ENCODE measurements at places on chromosomes 1 and 21.

GRCh38 chr1:84861988-84862644 is 30.9 kb downstream of the LPAR3 start:
- DNase-seq: no peak

DNA sequence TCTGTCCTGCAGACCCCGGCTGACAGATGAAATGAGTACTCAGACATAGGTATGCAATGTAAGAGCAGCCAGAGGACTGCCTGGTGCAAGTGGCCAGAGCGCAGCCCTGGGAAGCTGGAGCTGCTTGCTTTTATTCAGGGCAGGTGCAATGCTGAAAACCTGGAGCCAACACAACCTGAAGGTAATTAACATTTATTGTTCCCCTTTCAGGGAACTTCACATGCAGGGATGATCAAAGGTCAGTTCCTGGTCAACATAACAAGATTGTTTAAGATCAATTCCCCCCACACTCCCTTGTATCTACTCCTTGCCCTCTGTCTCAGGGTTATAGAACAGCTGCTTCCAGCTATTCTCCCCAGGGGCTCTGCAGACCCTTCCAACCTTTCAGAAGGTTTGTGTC is 48.7 kb upstream of the PRELP start:
- DNase-seq: no peak

- no peak for DNase-seq
Measured at GRCh38 chr21:24423546-24423945, 1183.7 kb downstream of the MRPL39 start.

DNA sequence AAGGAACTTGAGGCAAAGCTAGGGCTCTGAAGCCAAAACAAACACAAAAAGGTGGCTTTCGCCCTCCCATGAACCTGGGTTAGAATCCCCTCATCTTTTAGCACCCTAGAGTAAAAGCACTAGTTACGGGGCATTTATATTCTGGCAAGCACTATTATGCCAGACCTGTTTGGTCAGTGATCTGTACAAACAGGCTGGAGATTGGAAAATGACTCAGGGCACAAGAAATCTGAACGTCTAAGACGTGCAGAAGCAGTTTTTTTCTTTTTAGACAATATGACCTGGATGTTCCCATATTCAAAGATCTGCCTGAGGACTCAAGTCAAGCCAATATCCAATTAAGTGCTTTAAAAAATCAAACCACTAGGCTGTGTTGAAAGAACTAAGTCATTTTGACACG is 3.0 kb downstream of the ZNF436 start:
- DNase-seq: no peak

GRCh38 chr1:25530186-25531081 is 13.0 kb upstream of the LDLRAP1 start:
- DNase-seq: no peak

- no peak for DNase-seq
Measured at GRCh38 chr1:223730479-223731132, 18.3 kb downstream of the CAPN2 start.

GRCh38 chr1:21613072-21613867 is 55.9 kb downstream of the RAP1GAP start:
- no peak for DNase-seq

DNA sequence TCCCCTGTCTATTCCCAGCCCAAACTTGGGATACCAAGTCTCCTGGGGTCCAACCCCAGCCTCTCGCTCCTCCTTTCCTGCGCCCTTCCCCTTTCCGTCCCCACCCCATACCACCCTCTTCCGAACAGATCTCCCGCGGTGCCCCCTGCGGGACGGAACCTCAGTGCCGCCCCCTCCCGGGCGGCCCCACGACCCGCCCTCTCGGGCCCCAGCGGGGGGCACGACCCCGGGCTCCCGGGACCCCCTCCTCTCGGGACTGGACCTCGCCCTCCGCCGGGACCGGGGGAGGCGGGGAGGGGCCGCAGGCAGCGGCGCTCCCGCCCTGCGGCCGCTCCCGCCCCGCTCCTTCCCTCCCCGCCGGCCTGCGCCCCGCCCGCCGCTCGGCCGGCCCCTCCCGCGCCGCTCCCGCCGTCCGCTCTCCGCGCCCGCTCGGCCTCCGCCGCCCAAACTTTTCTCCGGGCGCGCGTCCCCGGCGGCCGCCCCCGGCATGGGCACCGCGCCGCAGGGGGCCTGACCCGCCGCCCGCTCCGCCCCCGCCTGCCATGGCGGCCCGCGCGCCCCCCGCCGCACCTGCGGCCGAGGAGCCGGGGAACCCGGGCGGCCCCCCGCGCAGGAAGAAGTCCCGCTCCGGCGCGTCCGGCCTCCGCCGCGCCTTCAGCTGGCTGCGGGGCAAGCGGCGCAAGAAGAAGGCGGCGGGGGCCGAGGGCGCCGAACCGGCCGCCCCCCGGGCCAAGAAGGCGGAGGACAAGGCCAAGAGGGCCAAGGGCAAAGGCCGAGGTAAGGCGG is 39.0 kb upstream of the SYNC start:
- peak; percentile 83 for DNase-seq

- DNase-seq: no peak
Measured at GRCh38 chr1:117098287-117098890, 23.2 kb downstream of the TRIM45 start.

- no peak for DNase-seq
Measured at GRCh38 chr1:94501426-94501825, 40.1 kb downstream of the F3 start.

DNA sequence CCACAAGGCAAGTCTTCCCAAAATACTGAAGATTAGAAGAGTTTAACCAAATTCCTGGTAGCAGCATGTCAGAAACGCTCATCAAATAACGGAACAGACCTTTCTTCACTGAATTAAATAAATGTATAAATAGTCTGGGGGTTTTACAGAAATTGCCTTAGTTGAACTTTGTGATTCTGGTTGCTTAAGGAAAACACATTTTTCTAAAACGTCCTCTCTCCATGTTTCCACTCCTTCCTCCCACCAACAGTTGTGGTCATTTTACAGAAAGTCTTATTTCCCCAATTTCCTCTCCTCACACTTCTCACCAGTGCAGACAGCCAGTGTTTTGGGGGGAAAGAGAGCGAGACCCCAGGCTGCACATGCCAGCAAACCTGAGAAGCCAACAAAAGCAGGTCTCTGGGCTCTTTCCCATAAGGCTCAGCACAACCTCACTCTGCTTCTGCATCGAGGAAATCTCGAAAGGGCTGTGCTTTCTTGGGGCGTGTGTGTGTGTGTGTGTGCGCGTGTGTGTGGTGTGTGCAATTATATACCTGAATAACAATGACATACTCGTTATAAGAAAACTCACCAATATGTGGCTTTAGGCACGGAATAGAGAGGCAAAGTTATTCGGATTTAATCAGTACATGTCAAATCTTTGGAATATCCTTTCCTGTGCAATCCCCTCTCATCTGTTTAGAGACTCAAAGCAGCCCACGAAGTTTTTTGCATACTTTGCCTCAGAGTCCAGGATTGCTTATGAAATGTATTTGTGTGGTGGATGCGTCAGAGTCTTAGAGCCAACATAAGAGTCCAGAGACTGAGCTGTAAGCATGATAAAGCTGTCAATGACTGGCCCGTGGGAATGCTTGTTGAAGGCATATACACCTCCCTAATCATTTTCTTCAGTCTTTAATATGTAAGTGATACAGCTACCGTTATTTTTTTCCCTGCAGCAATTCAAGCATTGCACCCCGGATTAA is 2.0 kb downstream of the KCNJ15 start:
- DNase-seq: no peak

GRCh38 chr1:67711855-67712212 is 26.8 kb downstream of the GADD45A start:
- DNase-seq: no peak

DNA sequence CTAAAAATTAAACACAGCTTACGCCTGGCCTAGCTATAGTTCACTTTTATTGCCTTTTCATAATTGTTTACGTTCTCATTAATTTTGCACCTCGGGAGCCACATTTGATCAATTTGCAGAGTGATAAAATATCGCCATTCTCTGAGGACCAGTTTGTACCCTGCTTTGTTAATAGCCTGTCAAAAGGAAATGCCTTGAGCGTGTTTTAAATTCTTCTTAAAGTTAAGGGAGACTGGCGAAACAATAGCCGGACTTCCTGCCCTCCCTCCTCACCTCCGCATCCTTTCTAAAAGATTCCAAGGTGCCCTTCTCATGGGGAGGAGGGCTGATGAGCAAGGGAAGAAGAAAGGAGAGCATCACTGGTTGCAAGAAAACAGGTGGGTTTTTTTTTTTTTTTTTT is 271.6 kb downstream of the KCNJ6 start:
- DNase-seq: no peak

DNA sequence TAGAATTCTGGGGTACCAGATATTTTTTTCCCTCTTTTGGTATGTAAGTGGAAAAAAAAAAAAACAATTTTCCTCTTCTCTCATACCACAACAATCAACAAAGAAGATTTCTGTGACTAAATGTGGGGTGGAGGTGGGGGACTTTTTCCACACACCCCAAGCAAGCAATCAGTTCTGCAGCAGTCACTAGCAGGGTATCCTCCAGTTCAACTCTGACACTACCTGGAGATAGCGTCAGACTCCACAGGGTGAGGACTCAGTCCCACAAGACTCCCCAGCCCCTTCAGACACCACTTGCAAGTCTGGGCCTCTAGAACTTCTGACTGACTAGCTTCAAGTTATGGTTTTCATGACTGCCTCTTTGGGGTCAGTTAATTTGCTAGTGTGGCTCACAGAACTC is 6.2 kb downstream of the DHX9 start:
- no peak for DNase-seq

GRCh38 chr1:160112357-160112756 is 3.2 kb upstream of the ATP1A2 start:
- DNase-seq: no peak

GRCh38 chr21:45032977-45033710 is 41.2 kb upstream of the ADARB1 start:
- DNase-seq: no peak

DNA sequence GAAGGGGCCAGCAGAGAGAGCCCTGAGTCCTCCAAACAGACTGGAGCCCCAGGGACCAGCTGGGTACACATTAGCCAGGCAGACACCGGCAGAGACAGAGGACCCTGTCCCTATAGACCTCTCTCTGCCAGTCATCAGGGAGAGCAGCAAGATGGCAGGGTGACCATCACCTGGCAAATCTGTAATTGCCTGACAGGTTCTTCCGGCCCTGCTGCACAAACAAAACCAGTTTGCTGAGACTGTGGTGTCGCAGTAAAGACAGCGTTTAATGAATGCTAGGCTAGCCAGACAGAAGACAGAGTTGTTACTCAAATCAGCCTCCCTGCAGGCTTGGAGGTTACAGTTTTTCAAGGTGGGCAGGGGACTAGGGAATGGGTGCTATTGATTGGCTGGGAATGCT is 618.9 kb downstream of the NPHP4 start:
- DNase-seq: no peak

GRCh38 chr1:94284476-94284875 is 47.1 kb upstream of the ARHGAP29 start:
- no peak for DNase-seq

- DNase-seq: no peak
Measured at GRCh38 chr1:116268211-116268610, 104.8 kb upstream of the ATP1A1 start.

- DNase-seq: no peak
Measured at GRCh38 chr1:227730630-227731151, 4.4 kb downstream of the JMJD4 start.

GRCh38 chr1:40394491-40395172 is 21.1 kb downstream of the SMAP2 start:
- DNase-seq: no peak

GRCh38 chr1:3180915-3181314 is 111.9 kb downstream of the PRDM16 start:
- no peak for DNase-seq

DNA sequence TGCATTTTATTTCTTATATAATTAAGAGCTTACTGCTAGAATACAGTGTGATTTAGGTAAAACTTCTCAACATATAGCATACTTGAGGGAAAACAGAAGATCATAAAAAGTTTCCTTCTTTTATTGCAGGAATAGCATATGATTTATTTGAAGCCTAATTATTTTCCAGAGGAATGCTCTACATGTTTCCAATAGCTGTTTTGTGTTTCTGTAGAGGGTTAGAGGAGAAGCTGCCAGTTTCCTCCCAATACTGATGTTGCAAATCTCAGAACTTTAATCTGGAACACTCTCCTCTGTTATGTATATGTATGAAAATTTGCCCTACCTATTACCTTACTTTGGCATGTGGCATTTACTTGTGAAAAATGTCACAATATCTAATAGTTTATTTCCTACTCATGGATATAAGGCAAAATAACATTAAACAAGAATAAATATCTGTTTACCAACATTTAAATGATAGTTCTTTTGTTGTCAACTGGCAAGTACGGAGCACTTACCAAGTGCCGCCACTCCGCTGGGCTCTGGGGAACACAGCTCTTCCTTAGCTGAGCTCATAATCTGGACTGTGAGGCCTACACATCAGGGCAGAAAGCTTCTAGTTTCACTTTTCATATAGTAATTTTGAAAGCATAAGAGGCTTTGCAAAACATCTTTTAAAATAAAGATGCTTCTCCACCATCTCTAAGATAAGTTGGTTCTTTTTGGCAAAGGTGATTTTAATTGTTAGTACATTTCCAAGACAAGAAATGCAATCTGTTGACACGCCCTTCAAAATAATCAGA is 239.8 kb upstream of the C1orf105 start:
- DNase-seq: no peak

- DNase-seq: no peak
Measured at GRCh38 chr1:5660141-5660935, 331.9 kb downstream of the NPHP4 start.

- DNase-seq: no peak
Measured at GRCh38 chr1:227941509-227942020, 6.2 kb downstream of the WNT9A start.

DNA sequence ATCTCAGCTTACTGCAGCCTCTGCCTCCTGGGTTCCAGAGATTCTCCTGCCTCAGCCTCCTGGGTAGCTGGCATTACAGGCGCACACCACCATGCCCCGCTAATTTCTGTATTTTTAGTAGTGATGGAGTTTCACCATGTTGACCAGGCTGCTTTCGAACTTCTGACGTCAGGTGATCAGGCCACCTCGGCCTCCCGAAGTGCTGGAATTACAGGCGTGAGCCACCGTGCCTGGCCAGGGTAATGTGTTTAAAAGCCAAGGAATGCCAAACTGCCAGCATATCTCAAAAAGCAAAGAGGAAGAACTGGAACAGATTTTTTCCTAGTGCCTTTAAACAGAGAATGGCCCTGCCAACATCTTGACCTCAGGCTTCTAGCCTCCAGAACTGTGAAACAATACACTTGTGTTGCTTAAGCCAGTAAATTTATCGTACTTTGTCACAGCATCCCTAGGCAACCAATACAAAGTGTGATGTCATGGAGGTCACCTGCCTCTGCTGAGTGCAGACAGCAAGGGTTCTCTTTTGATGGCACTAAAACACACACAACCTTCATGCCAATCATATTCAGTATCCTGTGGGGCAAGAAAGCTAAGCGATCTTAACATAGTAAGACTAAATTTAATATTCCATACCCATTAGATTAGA is 858.3 kb upstream of the TMPRSS15 start:
- no peak for DNase-seq

- no peak for DNase-seq
Measured at GRCh38 chr1:27912429-27912828, 22.4 kb upstream of the SMPDL3B start.

- DNase-seq: peak; percentile 51
Measured at GRCh38 chr1:226820941-226821718, 49.3 kb upstream of the PSEN2 start.

All from HEK293T (cell line).